Activated CD8-positive, alpha-beta memory T cell treated with anti-CD3 and anti-CD28 coated beads for 4 hours (primary cell): ENCODE measurements at places on chromosomes 6 and 20.
A peak's percentile ranks its signal among the peaks of the same experiment; 100 is the strongest.

- no peak for DNase-seq
Measured at GRCh38 chr6:32484614-32484998, 44.9 kb downstream of the HLA-DRA start.

GRCh38 chr6:17904491-17905120 is 82.8 kb downstream of the KIF13A start:
- no peak for DNase-seq

DNA sequence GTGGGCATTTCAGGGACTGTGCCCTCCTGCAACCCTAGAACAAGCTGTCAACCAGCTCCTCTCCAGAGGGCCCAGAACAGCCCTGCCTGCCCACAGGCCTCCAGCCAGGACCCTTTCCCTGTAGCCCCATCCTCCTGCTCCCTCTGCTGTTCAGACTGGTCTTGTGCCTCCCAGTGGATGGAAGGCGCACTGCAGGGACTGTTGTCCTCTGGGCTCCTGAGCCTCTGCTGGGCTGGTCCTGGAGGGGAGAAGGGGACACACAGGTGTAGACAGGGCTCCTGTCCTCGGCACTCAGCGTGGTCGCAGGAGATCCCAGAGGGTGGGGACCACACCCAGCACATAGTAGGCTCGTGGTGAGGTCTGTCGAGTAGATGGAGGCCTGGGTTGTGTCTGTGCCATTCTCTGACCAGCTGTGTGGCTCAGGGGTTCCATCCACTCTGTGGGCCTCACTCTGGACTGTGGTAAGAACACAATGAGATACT is 11.5 kb downstream of the ITPR3 start:
- DNase-seq: peak; percentile 12

GRCh38 chr6:28315628-28316027 is 20.3 kb downstream of the ZSCAN31 start:
- no peak for DNase-seq

GRCh38 chr20:59560588-59561227 is 43.6 kb upstream of the PHACTR3 start:
- no peak for DNase-seq

- DNase-seq: no peak
Measured at GRCh38 chr20:62580052-62580451, 62.3 kb upstream of the SLCO4A1 start.

- no peak for DNase-seq
Measured at GRCh38 chr6:142635130-142635529, 309.8 kb downstream of the HIVEP2 start.

DNA sequence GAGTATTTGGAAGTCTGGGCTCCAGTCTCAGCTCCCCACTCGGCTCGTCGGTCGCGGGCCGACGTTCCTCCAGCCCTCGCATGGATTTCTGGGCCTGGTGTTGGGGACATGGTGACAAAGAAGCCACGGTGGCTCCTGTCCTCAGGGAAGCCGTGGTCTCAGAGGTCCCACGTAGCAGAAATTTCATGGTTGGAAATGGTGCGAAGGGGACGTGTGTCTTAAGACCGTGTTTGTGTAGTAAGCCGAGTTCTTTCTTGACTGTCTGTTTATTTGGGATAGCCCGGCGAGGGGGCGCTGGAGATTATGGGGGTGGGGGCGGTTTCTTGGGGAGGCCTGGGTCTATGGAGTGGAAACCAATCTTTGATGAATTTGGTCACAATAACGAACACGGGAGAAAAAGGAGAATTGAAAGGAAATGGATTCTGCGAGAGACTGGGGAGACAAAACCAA is 23.5 kb upstream of the MAP3K7 start:
- no peak for DNase-seq

DNA sequence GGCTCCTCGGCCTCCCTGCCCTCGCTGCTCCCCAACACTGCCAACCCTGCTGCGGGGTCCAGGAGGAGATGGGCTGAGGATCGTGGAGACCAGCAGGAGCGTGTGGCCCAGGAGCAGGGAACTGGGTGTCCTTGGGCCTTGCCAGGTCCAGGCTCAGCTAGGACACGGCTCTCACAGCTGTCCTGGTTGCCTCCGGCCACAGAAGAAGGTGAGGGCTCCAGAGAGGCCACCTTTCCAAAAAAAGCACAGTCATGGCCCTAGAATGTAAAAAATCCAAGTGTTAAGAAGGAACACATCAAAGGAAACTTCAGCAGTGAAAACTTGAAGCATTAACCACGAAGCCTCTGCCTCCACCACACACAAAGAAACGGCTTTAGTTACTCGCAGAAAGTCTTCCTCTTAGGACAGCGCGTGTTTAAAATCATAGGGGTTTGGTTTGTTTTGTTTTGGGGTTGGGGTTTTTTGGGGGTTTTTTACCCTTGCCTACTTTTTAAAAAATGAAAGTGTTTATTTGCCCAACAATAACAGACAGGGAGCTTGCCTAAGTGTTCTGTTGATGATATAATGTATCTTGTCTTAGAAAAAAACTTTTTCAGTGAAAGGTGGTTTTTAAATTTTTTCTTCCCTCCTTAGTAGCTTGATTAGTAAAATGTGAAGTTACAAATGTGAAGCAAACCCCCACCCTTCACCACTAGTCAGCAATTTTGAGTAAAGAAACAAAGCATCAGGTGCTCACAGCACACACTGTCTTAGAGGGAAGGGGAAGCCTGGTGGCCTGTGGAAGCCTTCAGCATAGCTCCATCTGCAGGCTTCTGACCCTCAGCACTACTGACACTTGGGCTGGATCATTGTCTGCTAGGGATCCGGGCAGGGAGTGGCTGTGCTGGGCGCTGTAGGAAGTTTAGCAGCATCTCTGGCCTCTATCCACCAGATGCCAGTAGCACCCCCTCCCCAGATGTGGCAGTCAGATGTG is 60.0 kb downstream of the PTPN1 start:
- DNase-seq: no peak

- no peak for DNase-seq
Measured at GRCh38 chr20:39210341-39211036, 248.3 kb downstream of the DHX35 start.

- DNase-seq: no peak
Measured at GRCh38 chr6:162798546-162799266, 70.9 kb downstream of the PACRG start.

DNA sequence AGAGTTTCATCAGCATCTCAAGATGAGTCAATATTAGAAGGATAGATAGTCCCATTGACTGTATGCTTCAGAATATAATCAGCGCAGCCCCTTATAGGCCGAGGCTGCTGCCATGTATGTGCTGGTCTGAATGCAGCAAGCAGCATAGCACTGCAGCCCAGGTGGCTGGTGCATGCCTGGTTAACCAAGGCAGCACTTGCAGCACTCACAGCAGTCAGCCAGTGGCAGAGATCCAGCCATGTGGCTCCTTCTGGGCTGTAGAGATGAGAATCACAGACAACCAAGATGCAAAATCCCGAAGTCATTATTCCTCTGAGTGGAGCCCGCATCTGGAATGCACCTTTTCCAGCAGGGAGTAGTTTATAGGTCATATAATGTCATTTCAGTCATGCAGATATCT is 251.9 kb downstream of the UST start:
- no peak for DNase-seq

DNA sequence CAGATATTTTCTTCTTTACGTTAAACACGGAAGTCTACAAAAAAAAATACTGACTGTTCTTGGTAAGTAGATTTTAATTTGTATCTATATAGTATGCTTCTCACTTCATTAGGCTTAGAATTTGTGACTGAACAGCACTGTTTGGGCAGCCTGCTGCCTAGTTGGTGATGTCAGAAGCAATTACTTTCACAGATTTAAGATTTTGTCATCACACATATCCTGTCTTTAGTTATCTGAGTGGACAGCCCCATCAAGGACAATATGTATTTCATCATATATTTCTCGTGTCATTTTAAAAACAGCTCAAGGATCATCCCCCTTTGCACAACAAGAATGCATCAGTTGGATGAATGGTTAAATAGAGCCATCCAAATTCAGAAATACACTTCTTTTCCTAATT is 338.4 kb upstream of the CITED2 start:
- DNase-seq: no peak
